ENCODE measurements at places on chromosomes 5 and 9.

DNA sequence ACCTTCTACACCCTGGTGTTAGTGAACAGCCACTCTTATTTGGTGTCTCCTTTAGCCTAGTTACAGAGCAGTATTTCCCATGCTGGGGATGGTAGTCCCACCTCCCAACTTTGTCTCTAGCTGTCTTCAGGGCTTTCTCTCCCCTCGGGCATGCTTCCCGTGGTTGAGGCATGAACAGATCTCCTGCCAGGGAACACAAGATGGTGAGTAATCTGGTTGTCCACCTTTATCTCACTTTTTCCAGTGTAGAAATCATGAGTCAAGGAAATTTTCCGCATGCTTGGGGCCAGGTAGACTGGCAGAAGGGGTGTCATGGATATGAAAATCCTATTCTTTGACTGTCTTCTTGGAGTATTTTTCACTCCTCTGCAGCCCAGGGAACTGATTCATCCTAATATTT lies 532.9 kb downstream of the ANXA1 start:
- no peak for DNase-seq

DNA sequence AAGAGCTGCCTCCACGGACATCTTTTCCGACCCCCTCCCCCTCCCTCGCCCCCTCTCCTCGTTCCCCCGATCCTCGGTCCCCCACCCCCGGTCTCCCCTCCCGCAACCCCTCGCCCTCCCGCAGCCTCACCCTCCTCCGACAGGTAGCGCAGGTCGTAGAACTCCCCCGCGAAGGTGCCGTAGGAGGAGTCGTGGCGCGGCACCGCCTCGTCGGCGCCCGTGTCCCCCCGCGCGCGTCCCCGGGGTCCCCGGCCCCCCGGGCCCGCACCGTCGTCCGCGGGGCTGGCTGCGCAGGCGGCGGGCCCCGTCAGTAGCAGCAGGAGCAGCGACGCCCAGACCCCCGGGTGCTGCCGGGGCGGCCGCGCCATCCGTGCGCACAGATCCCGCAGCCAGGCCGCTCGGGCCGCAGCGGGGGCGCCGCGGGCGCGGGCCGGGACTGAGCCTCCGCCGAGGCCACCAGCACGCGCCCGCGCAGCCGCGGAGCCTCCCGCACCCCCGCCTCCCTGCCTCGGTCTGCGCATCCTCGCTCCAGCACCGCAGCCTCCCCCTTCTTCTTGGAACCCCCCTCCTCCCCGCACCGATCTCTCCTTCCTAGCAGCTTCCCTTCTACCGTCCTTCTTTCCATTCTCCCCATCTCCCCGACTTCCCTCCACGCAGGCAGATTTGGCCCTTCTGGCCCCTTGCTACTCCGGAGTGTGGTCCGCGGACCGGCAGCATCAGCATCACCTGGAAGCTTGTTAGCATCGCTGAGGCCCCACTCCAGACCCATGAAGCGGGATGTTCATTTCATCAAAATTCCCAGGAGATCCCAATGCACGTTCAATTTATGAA lies at the start of gene FRRS1L:
FRRS1L (minus strand) TSS at position 479 of the 831 bp plus-strand sequence; CDS start at position 368, 111 bp downstream.
- DNase-seq, result peak; percentile 44

- DNase-seq, result no peak
Observed at GRCh38 chr5:175582697-175583096, 75.2 kb upstream of the HRH2 start.

GRCh38 chr9:133347515-133347984 lies 381 bp downstream of the MED22 start:
- peak; percentile 62 for DNase-seq

DNA sequence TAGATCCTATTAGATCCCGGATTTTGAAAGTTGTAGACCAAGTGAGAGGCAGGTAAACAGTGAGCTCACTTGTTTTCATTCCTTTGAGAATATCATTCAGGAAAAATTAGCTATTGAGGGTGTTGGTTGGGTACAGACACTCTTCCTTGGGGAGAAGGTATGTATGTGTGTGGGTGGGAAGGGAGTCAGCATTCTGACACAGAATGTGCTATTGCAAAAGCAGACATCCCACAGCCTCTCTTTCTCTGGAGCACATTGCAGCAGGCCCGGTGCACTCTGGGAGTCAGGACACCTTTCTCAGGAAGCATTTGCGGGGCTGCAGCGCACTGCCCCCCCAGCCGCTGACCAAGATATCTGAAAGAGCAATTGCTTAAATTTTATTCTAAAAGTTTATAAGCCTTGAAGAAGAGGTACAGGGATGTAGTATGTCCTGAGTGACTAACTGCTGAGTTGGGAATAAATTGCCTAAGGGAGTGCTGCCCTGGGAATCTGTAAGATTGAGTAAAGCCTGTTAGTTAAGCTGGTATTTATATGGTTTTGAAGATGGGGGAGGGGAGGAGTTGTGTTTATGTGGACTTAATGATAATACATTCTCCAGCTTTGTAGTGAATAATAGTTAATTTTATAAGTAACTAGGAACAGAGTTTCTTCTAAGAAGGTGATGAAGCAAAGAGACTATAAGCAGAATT lies 5.2 kb downstream of the TNFAIP8 start:
- no peak for DNase-seq

GRCh38 chr9:79639354-79639753 lies 67.6 kb downstream of the TLE4 start:
- no peak for DNase-seq

- DNase-seq, result no peak
Observed at GRCh38 chr5:127892467-127893207, 189.4 kb downstream of the CCDC192 start.

DNA sequence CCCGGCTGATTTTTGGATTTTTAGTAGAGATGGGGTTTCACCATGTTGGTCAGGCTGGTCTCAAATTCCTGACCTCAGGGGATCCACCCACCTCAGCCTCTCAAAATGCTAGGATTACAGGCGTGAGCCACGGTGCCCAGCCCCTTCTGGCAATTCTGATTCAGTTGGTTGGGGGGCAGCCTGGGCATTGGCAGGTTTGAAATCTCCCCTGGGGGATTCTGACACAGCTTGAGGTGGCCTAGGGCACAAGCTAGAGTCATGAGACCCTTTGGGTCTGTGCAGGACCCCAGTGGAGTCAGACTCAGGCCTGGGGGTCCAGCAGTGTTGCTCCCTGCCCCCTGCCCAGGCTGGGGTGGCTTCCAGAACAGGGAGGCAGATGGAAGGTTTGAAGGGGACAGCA lies 239.8 kb downstream of the PBX3 start:
- DNase-seq, result no peak

- DNase-seq, result peak; percentile 38
Observed at GRCh38 chr9:114662081-114662989, 4.7 kb upstream of the TEX53 start.

- no peak for DNase-seq
Observed at GRCh38 chr9:110351009-110351467, 13.4 kb upstream of the TXNDC8 start.
